NCI-H2081 treated with DMSO at 0.1 percent for 48 hours (cell line): ENCODE measurements at places on chromosomes 2 and 18.

DNA sequence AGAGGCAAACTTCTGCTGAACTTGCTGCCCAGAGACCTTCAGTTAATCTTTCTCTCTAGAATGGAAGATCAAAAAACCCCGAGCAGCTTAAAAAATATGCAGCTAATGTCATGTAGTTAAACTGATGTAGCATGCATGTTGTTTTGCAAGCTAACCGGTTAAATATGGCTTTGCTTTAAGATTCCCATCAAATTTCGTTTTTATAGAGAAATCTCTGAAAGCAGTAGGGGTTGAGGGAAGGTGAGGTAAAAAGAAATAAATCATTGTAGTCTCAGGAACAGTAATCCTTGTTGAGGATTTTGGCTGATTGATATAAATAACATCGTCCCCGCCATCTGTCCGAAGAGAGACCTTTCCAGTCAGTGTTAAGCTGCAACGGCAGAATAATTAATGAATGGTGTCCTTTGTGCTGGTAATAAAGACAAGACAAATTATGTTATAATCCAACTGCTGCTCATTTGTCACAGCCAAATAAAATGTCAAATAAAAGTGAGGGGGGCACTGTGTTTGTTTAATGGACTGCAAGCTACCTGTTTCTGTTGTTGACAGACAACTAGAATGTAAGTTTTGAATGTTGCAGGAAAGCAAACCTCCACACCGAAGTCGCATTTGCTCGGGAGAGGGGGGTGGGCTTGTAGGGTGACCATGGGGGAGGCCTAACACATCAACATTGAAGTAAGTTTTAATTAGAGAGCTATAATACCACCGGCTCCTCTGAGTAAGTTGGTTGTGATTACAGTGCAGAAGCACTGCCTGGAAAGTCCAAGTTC lies 555.5 kb downstream of the ARHGAP15 start:
- no peak for DNase-seq

- DNase-seq: no peak
These were observed 7.6 kb downstream of the ADRA2B start for GRCh38 chr2:96108541-96109360.

- no peak for DNase-seq
These were observed 640.1 kb upstream of the FSHR start for GRCh38 chr2:49794396-49794795.

DNA sequence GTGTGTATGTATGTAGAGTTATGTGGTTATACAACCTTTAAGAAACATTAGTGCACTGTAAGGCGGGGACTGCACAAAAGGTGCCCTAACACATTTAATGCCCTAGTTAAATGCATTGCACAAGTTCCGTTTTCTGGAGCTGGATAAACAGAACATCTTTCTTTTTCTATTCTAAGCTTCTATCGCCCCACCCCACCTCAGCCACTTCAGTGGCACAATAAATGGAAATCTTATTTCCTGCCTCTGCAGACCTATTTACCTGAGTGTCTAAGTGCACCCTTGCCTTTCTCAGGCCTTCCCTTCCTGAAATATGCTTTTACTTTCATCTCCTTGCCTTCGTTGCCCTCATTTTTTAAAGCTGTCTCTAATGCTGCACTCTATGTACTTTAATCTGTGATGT lies 123.5 kb downstream of the TANC1 start:
- DNase-seq: no peak

DNA sequence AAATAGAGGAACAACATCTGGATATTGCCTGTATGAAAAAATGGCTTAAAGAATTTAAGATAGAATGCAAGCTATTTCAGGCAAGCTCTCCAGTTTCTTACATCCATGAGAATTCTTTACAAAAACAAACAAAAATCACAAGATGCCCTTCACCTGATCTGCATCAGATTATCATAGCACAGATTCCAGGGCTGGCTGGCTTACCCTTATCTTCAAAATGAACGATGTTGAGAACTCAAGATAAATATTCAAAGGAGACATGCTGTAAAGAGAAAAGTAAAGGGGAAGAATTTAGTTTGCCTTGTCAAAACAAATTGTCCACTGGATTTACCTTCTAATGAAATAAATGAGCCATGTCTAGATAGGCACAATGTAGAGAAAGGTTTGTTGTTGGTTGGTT lies 18.7 kb upstream of the SLC40A1 start:
- no peak for DNase-seq

- DNase-seq: no peak
These were observed 16.2 kb downstream of the CAD start for GRCh38 chr2:27233341-27233740.

GRCh38 chr2:159218389-159218788 lies 68.1 kb downstream of the WDSUB1 start:
- no peak for DNase-seq

DNA sequence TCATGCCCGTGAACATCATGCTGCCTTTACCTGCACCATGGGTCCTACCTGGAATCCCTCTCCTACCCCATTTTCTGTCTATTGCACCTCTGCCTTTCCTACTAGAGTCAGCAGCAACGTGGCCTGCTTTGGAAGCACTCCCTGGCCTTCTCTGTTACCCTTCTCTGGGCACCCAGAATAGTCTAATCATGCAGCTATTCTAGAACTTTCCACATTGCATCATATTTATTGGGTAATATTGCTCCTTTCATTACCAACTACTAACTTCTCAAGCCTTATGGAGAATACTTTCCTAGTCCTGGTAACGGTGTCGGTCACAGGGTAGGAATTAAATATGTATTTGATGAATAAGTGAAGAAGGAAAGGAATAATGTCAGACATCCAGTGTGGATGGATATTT lies 33.3 kb upstream of the CREG2 start:
- no peak for DNase-seq

DNA sequence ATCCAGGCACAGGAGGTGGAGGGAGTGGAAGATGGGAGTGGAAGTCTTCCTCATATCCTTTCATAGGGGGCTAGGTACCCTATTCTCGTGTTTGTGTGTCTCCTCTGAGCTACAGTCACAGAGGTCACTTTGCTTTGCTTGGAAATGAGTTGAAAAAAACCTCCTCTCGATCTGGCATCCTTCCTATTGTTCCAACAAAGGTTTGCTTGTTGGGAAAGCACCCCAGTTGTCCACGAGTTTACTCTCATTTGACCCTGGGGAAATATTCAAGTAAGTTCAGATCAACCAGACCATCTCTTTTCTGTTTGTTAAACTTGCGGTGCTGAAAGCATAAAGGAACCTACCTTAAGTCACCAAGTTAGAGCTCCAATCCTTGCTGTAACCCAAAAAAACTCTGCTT lies 59.3 kb downstream of the ARHGEF33 start:
- DNase-seq: no peak

- DNase-seq: no peak
These were observed 234.9 kb downstream of the PHLPP1 start for GRCh38 chr18:62950246-62950645.

DNA sequence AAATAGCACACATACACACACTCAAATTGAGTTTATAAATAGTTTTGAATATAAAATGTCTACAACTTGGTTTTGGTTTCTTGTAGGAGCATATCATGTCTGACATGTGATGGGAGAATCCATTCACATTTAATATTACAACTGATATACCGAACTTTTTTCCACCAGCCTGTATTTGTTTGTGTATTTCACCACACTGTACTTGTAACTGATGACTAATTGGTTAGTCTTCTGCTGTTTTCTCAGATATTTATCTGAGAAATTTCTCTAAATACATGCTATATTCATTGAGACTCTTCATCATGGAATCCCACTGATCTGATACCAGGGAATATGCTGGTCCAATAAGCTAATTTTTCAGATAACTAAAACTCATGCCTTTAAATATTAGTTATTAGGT lies 56.3 kb upstream of the UBXN4 start:
- DNase-seq: no peak

DNA sequence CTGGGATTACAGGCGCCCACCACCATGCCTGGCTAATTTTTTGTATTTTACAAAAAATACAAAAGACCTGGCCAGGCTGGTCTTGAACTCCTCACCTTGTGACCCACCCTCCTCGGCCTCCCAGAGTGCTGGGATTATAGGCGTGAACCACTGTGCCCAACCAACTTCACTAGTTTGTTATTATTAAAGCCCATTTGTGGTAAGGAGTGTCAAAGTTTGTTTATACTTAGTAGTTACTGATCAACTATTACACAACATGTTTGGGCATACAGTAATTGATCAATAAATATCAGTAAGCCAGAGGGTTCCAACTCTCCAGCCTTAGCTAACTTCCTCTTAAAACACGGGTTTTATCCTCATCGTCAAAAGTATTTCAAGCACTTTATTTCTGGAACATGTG lies 67.5 kb upstream of the ZNG1B start:
- DNase-seq: no peak
